ENCODE measurements at places on chromosomes 2 and 18.
A peak's percentile ranks its signal among the peaks of the same experiment; 100 is the strongest.

- no peaks in the 10 kb centered on the region for H3K36me3 ChIP-seq
- H3K27me3 ChIP-seq = no peaks in the 10 kb centered on the region
- H3K4me3 ChIP-seq = no peak overlapping the region
- H3K4me1 ChIP-seq = no peaks in the 10 kb centered on the region
- H3K27ac ChIP-seq = no peak overlapping the region
These were observed 17.3 kb downstream of the ZBTB7C start for GRCh38 chr18:48391868-48392267.

DNA sequence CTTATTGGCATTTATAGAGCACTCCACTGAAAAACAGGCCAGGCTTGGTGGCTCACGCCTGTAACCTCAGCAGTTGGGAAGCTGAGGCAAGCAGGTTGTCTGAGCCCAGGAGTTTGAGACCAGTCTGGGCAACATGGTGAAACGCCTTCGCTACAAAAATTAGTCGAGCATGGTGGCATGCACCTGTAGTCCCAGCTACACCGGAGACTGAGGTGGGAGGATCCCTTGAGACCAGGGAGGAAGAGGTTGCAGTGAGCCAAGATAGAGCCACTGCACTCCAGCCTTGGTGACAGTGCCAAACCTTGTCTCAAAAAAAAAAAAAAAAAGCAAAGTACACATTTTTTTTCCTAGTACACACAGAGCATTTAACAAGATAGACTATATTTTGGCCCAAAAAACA, 96.1 kb downstream of the TGIF1 start:
- no peaks in the 10 kb centered on the region for H3K36me3 ChIP-seq
- peak overlapping the region; percentile 56 for H3K27ac ChIP-seq
- peaks cover 31% of the 10 kb centered on the region for H3K4me1 ChIP-seq
- no peaks in the 10 kb centered on the region for H3K27me3 ChIP-seq

DNA sequence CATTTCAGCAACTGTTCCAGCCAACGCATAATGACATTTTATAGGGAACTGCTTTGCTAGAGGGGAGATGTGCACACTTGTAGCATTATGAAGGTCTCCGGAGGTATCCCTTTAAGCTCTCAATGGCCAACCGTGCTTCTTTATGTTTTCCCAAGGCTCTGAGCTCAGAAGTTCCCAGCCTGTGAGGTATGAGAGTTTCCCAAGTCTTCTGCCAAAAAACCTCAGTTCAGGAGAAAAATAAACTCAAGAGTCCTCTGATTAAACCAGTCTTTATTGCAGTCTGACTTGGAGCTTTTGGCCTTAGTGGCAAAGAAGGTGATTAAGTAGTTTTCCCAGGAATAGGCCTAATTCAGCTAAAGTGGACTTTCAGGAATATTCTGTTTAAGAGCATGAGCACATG, 35.4 kb upstream of the ZNF532 start:
- H3K27ac ChIP-seq = no peak overlapping the region
- no peak overlapping the region for H3K4me3 ChIP-seq
- H3K27me3 ChIP-seq = no peaks in the 10 kb centered on the region
- no peaks in the 10 kb centered on the region for H3K36me3 ChIP-seq
- H3K4me1 ChIP-seq = no peaks in the 10 kb centered on the region

DNA sequence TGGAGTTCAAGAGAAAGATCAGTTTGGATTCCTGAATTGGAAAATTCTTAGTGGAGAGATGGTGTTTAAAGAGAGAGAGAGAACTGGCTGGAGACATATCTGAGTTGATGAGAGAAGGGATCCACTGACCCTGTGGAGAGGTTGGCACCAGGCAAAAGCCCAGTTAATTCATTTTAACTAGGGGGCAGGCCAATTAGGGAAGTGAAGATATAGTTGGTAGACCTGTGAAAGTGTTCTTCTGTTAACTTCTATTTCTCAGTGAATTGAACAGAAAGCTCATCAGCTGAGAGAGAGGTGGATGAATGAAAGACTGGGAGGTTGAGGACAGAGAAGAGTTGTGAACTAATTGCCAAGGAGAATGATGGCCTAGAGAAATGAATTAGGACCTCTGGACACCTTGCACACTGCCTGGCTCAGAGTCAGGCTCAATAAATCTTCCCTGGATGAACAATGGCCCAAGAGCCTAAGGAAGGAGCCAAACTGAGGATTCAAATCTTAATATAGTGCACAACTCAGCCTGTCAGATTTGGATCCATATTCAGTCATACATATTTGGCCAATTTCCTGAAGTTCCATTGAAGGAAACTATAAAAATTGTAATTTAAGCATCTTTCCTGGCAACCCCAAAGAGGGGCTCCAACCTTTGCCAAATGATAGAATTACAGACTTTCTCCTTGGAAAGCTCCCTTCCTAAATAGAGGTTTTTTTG, 82.2 kb upstream of the RMDN2 start:
- no peaks in the 10 kb centered on the region for H3K27me3 ChIP-seq
- H3K4me3 ChIP-seq = no peak overlapping the region
- H3K4me1 ChIP-seq = no peaks in the 10 kb centered on the region
- H3K27ac ChIP-seq = no peak overlapping the region
- DNase-seq = no peak

GRCh38 chr2:28958689-28959088, 22.4 kb upstream of the TOGARAM2 start:
- peak; percentile 87 for DNase-seq
- H3K36me3 ChIP-seq = no peaks in the 10 kb centered on the region
- H3K27me3 ChIP-seq = no peaks in the 10 kb centered on the region

GRCh38 chr2:42810971-42811811, 18.8 kb upstream of the HAAO start:
- H3K4me1 ChIP-seq = peaks cover 23% of the 10 kb centered on the region
- H3K27me3 ChIP-seq = no peaks in the 10 kb centered on the region
- peak; percentile 70 for DNase-seq
- H3K4me3 ChIP-seq = peak overlapping the region; percentile 85
- peak overlapping the region; percentile 87 for H3K27ac ChIP-seq

DNA sequence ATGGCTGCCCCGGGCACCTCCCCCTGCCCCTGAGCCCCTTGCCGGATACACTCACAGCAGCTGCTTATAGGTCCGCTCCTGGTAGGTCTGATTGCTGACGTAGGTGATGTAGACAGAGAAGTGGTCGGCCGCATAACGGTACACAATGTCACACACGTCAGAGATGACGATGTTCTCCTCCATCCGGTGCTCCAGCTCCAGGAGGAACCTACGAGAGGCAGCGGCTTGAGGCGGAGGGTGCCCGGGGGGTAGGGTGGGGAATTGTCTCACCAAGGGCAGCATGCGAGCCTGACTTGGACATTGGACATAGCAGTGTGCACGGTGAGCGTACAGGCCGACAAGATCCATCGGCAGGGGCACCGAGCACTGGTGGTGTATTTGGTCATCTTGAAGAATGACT, 22.8 kb downstream of the SNORC start:
- H3K4me1 ChIP-seq = peaks cover 6% of the 10 kb centered on the region
- DNase-seq = no peak
- no peak overlapping the region for H3K4me3 ChIP-seq

- DNase-seq = no peak
- H3K4me1 ChIP-seq = no peaks in the 10 kb centered on the region
- H3K36me3 ChIP-seq = no peaks in the 10 kb centered on the region
- no peak overlapping the region for H3K4me3 ChIP-seq
These were observed 45.0 kb upstream of the DARS1 start for GRCh38 chr2:136030406-136030805.

GRCh38 chr18:14104906-14105748, 27.1 kb downstream of the ZNF519 start:
- no peak for DNase-seq
- no peaks in the 10 kb centered on the region for H3K27me3 ChIP-seq
- H3K4me1 ChIP-seq = no peaks in the 10 kb centered on the region
- no peak overlapping the region for H3K4me3 ChIP-seq
- H3K27ac ChIP-seq = no peak overlapping the region

DNA sequence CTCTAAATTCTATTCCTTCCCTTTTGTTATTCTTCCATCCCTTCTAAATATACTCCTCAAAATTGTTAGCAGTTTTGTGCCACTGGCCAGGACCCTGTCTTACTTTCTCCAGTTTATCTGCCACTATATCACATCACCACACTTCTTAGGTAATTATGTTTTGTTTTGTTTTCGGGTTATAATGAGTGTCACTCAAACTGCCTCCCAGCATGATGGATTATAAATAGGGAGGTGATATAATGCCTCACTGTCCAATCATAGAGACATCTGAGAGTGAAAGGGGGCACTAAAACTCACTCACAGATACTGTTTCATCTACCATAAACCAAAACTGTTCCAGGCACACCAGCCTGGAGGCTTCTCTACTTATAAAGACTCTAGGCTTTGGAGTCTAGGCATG, 3.5 kb downstream of the RSAD2 start:
- no peaks in the 10 kb centered on the region for H3K36me3 ChIP-seq
- no peak for DNase-seq
- H3K4me1 ChIP-seq = peaks cover 14% of the 10 kb centered on the region

- DNase-seq = no peak
- H3K27me3 ChIP-seq = no peaks in the 10 kb centered on the region
- H3K27ac ChIP-seq = no peak overlapping the region
These were observed 29.6 kb upstream of the CYBRD1 start for GRCh38 chr2:171492664-171493063.

GRCh38 chr18:40911582-40912254, 1043.3 kb upstream of the PIK3C3 start:
- H3K27me3 ChIP-seq = no peaks in the 10 kb centered on the region
- no peaks in the 10 kb centered on the region for H3K4me1 ChIP-seq
- H3K36me3 ChIP-seq = no peaks in the 10 kb centered on the region
- no peak overlapping the region for H3K4me3 ChIP-seq

DNA sequence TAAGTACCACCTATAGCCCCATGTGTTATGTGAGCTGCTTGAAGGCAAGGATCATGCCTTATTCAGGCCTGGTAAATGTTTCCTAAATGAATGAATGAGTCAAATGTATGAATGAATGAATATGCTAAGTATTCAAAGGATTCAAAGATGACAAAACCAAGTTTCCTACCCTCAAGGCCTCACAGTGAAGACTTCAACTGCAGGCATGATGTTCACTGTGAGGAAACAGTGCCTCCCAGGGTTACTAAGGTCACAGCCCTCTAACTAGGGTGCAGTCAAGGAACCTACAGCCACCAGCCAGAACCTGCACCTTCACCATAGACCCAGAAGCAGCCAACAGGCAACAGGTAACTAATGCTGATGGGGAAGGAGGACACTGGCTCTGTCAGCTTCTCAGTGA, 69.3 kb downstream of the SUMO1 start:
- H3K4me3 ChIP-seq = no peak overlapping the region
- 0 out of 2 replicates have a peak, but pooled peaks cover 3% of the 10 kb centered on the region for H3K4me1 ChIP-seq
- H3K36me3 ChIP-seq = no peaks in the 10 kb centered on the region
- no peak overlapping the region for H3K27ac ChIP-seq

GRCh38 chr18:3213300-3214059, 6.3 kb downstream of the MYOM1 start:
- H3K4me3 ChIP-seq = no peak overlapping the region
- no peak for DNase-seq
- H3K27ac ChIP-seq = no peak overlapping the region
- no peaks in the 10 kb centered on the region for H3K4me1 ChIP-seq
- no peaks in the 10 kb centered on the region for H3K27me3 ChIP-seq

DNA sequence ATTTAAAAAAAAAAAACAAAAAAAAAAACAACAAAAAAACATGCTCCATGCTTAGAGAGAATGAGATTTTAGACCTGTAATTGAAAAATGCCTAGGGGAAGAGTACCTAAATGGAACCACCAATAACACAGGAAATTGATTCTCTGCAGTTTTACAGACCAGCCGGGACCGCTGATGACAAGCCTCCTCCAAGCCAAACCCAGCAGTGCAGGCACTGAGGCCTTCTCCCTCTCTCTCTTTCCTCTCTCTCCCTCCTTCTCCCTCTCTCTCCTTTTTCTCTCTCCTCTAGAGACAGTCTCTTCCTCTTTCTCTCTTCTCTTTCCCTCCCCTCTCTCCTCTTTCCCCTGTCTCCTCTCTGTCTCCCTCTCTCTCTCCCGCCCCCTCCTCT, 228.8 kb upstream of the COPS8 start:
- H3K4me1 ChIP-seq = peaks cover 20% of the 10 kb centered on the region
- H3K27me3 ChIP-seq = no peaks in the 10 kb centered on the region
- no peak overlapping the region for H3K4me3 ChIP-seq
- H3K36me3 ChIP-seq = no peaks in the 10 kb centered on the region

- no peaks in the 10 kb centered on the region for H3K36me3 ChIP-seq
- H3K4me1 ChIP-seq = no peaks in the 10 kb centered on the region
- DNase-seq = no peak
- H3K4me3 ChIP-seq = no peak overlapping the region
- no peak overlapping the region for H3K27ac ChIP-seq
These were observed 511.9 kb upstream of the TNP1 start for GRCh38 chr2:217371781-217372213.

GRCh38 chr2:31735716-31736115, 155.0 kb upstream of the SRD5A2 start:
- H3K36me3 ChIP-seq = no peaks in the 10 kb centered on the region
- no peak for DNase-seq
- no peak overlapping the region for H3K27ac ChIP-seq
- no peaks in the 10 kb centered on the region for H3K4me1 ChIP-seq
- no peak overlapping the region for H3K4me3 ChIP-seq

DNA sequence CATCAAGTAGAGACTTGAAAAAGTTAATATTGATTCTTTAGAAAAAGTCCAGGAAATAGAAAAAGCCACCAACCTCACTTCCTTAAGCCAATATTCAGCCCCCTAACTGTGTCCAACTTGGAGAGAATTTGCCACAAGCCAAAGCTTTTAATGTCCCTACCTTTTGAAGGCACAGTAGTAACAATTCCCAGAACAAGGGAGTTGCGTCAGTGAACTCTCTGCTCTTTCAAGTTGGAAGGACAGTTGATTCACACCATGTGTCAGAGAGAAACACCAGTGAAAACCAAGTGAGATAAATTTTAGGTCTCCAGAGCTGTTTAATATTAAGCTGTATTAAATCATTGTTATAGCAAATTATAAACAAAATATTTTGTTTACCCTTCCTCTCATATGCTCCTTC, 66.1 kb downstream of the EXOC6B start:
- no peaks in the 10 kb centered on the region for H3K4me1 ChIP-seq
- H3K4me3 ChIP-seq = no peak overlapping the region
- H3K27ac ChIP-seq = no peak overlapping the region
- no peaks in the 10 kb centered on the region for H3K36me3 ChIP-seq

DNA sequence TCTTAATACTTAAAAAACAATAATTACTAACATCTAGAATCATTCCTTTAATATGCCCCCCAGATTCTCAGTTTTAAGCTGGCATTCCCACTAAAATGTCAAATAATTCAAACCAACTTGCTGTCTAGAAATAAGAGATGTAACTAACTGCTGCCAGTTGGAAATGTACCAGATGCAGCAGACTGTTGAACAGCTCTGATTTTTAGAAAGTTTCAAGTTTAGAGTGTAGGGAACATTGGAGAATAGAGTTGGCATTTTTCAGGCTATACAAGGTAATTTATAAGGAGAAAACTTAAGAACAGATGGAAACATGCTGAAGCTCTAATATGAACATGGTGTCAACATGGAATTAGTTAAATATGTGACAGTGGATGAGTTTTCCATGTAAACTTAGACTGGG, 101.4 kb downstream of the PTRHD1 start:
- H3K27ac ChIP-seq = no peak overlapping the region
- H3K36me3 ChIP-seq = no peaks in the 10 kb centered on the region
- DNase-seq = no peak

- H3K4me3 ChIP-seq = no peak overlapping the region
- H3K27ac ChIP-seq = no peak overlapping the region
- H3K36me3 ChIP-seq = no peaks in the 10 kb centered on the region
- no peak for DNase-seq
- no peaks in the 10 kb centered on the region for H3K4me1 ChIP-seq
These were observed 13.0 kb downstream of the XDH start for GRCh38 chr2:31401580-31401979.

Data from Karpas-422 (cell line).